ENCODE measurements at places on chromosomes 6 and 20.
A peak's percentile ranks its signal among the peaks of the same experiment; 100 is the strongest.

DNA sequence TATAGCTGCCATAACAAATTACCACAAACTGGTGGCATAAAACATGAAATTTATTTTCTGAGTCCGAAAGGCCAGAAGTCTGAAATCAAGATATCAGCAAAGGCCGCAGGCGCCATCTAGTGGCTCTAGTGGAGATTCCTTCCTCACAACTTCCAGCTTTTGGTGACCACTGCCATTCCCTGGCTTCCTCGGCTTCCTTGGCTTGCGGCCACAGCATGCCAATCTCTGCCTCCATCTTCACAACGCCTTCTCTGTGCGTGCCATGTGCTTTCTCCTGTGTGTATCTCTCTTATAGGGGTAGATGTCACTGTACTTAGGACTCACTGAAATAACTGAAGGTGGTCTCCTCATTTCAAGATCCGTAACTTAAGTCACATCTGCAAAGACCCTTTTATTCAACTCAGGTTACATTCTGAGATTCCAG, 5.4 kb upstream of the PLAGL1 start:
- peak; percentile 75 for DNase-seq

DNA sequence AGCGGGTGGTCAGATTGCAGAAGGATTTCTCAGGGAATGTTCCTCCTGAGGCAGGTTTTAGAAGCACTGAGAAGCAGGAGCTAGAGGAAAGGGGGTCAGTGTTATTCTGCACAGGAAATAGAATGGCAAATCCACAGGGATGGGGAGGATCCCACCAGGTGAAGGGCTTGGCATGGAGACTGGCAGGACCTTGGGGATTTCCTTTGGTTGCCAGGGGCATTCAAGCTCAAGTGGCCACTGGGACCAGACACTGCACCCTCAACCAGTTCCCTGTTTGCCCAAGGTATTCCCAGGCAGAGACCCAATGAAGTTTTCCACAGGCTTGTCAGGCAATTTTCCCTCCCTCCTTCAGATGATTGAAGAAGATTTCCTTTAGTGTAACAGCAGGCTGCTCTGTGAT, 123.2 kb upstream of the KCNK16 start:
- no peak for DNase-seq

DNA sequence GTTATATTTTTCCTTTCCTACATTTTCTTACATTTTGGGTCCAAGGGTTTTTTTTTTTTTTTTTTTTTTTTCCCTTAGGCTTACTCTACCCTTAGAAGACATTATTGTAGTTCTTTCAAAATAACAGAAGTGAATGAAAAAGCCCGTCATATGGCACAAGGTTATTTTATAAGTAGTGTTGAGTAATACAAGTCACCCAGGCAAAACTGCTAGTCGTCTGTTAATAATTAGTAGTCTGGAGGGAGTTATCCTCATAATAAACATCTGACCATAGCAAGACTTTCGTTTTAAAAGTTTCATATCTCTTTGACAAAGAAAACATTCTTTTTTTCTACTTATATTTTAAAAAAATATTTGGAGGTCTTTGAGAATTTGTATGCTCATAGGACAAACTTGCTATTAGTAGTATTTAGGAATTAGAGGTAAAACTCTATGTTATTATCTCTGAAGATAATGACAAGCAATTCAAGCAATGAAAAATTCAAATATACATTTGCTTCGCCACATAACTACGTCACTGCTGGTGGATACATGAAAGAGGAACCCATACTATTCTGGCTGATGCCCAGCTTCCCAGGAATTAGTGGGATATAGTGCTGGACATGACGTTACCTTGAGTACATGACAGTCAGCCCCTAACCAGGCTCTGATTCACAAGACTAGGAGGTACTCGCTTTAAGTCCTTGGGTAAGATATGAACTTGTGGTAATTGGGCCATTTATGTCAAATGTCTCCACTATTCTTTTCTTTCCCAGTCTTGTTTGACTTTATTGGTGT, 532.8 kb downstream of the GRIK2 start:
- DNase-seq: no peak

DNA sequence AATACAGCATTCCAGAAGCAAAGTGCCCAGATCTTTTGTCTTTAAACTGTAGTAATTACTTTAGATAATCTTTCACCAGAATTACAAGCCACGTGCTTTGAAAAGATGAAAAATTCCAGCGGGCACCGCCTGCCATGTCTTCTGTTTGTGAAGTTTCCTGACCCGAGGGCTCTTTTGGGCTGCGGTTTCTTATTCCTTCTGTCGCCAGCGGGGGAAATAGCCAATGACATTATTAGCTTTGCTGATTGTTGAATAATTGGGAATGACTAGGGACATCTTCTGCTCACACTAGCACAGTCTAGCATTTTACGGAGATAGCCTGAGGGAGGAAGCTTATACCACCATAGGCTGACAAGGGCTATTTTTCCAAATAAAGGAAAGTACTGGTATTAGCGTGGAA, 124.7 kb downstream of the SAMD5 start:
- no peak for DNase-seq

Data from CD4-positive, alpha-beta T cell treated with Interleukin-6 for 4 hours (primary cell).